ENCODE measurements at places on chromosomes 13 and 19. TPM values are rescaled to one million over a fixed set of nuclear protein-coding genes. Genes with fewer than 3 reads are reported as not detected.

Gene ICAM3
- 7.0 TPM for total RNA-seq

Gene ZNF492
- total RNA-seq = 0.17 TPM

Gene SHC2
- 1.0 TPM for total RNA-seq

Gene CRLF1
- total RNA-seq = 9.5 TPM

Gene ZNF415
- total RNA-seq = 4.8 TPM

Gene CELF5
- total RNA-seq = 0.17 TPM

Gene ACER1
- total RNA-seq = not detected

Gene TINCR
- not detected for total RNA-seq

Gene CYP4F8
- not detected for total RNA-seq

Gene NTF4
- total RNA-seq = not detected

Gene CATSPERD
- total RNA-seq = not detected

Gene GSX1
- not detected for total RNA-seq

Gene ZNF865
- 3.5 TPM for total RNA-seq

Gene ZFR2
- not detected for total RNA-seq

Gene FAM32A
- total RNA-seq = 125 TPM

Gene HPN
- not detected for total RNA-seq

Gene MEIOSIN
- total RNA-seq = not detected

Gene DIRAS1
- total RNA-seq = 12.4 TPM

Gene ZNF536
- 0.99 TPM for total RNA-seq

Gene ZNF99
- total RNA-seq = not detected

Gene CD37
- total RNA-seq = not detected

Gene DCLK1
- total RNA-seq = 19.5 TPM

Gene PRTN3
- not detected for total RNA-seq

Gene THSD8
- not detected for total RNA-seq

Gene ZNF541
- total RNA-seq = not detected

Gene OR7D2
- total RNA-seq = not detected

Gene TSC22D1
- 65.7 TPM for total RNA-seq

Gene ZNF844
- total RNA-seq = 11.6 TPM

Gene CDX2
- not detected for total RNA-seq

Gene XAB2
- 38.7 TPM for total RNA-seq

All from smooth muscle cell of trachea (primary cell).